Stimulated activated CD4-positive, alpha-beta T cell treated with anti-CD3 and anti-CD28 coated beads, Interleukin-15, amount 100 ng/mL, for 1 hour (primary cell): ENCODE measurements at places on chromosomes 1 and 21.

GRCh38 chr1:94698356-94698755 is 121.8 kb upstream of the SLC44A3 start:
- no peak for DNase-seq

- no peak for DNase-seq
Measured at GRCh38 chr1:169670836-169671235, 40.6 kb downstream of the SELL start.

DNA sequence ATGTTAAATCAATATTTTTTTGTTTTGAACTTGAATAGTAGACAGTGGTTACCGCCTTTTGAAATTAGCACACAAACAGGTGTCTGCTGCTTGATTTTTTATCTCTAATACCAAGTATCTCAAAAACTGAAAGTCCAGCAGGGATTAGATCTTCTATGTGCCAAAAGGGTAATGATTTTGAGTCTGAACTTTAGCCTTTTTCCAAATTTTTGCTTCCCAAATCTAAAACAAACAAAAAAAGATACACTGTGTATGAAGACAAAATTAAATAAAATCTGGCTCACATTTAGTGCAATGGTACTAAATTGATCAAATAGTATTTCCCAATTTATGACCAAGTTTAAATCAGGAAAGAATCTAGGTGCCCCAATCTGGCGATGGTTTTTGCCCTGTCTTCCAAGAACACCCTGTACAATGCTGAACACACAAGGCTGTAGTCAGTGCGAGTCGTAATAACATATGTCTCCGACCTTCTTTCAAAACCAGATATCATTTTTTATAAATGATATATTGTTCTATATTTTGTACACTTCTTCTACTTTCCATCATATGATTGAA is 40.5 kb downstream of the PLPPR4 start:
- no peak for DNase-seq

- DNase-seq, result no peak
Measured at GRCh38 chr1:195738966-195739650, 869.1 kb downstream of the KCNT2 start.

GRCh38 chr1:10900251-10900651 is 103.8 kb upstream of the CASZ1 start:
- no peak for DNase-seq

DNA sequence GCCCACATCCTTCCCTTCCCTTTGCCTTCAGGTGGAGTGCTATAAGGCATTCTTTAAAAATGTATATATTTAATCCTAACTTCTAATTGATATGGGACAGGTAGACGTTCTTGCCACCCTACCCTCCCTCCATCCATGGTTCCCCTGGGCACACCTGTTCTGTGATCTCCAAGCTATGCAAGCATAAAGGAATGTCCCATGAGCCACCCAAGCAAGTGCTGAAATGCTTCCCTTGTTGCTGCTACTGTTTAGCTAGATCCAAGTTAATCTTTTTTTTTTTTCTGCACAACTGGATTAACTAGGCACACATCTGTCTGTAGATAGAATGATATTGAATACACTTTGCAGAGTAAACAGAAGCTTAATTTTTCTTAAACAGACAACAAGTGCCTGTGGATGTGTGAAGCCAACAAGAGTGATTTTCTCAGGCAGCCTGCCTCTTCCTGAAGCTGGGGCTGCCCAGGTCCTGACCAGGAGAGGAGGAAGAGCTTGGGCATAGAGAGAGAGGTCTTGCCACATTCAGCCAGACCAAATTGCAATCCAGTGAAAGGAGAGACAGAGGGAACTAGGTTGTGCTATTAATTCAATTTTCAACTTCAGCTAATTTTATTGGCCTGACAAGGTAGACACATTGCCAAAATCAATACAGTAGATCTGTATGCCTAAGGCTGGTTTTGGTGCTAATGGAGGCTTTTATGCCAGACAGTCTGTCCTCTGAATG is 28.2 kb upstream of the ATP1B1 start:
- DNase-seq, result no peak

DNA sequence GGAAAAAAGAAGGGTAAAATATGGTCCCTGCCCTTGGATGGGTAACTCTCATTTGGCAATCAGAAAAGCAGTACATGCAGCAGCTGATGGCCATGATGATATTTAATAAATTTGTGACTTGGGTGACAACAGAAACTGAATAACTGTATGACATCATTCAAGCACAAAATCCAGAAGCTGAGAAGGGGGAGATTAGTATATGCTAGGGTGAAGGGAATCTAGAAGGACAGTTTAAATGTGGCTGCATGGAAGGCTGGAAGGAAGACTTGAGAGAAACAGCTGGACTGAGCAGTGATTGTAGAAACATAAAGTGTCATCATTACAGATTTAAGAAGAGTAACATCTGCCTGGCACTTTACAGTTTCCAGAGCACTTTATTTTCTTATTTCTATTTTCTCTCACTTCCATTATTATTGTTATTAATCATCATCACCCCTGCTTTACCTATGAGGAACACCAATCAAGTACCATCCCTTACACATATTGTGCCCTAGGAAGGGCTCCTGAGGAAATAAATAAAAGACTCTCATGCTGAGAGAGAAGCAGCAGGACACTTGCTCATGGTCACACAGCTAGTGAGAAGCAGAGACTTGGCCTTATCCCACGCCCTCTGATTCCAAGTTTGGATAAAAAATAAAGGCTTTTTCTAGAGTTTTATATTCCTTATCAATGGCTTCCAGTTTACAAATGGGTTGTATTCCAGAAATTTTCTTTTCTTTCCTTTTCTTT is 207.2 kb downstream of the PBX1 start:
- DNase-seq, result no peak

- no peak for DNase-seq
Measured at GRCh38 chr1:45370575-45370974, 30.3 kb upstream of the MUTYH start.

DNA sequence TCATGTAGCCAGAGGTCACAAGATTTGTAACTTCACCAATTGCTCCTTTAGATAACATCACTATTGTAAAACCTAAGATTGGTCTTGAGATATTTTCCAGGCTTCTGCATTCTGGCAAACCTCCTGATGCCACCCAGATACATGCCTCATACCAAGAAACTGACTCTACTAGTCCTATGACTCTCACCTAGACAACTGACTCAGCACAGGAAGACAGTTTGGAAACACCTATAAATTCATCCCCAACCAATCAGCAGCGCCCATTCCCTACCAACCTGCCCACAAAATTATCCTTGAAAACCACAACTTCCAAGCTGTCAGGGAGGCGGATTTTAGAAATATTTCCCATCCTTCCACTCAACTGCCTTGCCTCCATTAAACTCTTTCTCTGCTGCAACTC is 2.6 kb downstream of the NME7 start:
- no peak for DNase-seq
